Stimulated activated CD8-positive, alpha-beta memory T cell treated with anti-CD3 and anti-CD28 coated beads, Interleukin-4, amount 100 ng/mL, for 4 hours (primary cell): ENCODE measurements at places on chromosomes 2 and 18.

DNA sequence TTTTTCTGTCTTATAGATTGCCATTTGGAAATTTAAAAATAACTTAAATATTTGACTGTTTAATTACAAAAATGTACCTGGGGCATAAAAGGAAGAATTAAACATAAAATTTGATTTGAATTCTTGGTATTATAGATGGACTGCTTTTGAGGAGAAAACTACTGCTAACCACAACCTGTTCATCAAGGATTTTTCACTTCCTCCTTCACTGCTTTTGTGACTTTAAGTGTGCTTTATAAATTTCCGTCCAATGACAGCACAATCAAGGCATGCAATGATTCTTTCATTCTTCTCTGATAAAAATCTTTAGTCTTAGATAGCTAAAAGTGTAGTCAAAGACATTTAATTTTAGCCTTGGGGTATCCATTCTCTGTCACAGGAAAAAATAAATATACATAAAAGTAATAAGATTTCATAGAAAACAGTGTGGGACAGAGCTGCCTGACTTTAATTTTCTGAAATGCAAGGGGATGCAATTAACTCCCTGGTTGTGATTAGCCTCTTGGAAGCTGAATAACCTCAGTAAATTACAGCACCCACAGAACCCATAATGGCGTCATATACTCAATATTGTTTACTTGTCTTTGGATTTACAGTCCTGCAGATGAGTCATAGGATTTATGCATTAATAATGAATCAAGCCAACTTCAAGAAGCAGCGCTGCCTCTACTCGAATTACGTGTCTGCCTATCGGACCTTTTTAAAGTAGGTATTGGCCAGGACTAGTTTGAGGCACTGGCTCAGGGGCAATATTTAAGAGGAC is 587.9 kb downstream of the NRXN1 start:
- DNase-seq = no peak

DNA sequence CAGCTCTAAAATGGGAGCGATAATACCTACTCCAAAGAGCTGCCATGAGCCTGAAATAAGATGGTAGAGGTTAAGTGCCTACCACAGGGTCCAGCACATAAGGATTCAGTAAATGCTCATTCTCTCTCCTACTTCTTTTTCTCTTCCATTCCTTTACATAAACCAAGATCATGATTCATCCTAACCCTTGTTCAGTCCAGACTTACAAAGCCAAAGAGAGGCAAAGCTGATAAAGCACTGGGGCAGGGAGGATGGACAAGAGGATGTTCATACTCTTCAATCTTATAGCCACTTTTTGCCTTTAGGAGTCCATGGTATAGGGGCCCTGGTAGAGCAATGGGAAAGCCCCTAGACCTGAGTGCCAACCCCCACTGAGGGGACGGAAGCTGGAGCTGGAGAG is 75.6 kb upstream of the PKDCC start:
- DNase-seq = no peak

DNA sequence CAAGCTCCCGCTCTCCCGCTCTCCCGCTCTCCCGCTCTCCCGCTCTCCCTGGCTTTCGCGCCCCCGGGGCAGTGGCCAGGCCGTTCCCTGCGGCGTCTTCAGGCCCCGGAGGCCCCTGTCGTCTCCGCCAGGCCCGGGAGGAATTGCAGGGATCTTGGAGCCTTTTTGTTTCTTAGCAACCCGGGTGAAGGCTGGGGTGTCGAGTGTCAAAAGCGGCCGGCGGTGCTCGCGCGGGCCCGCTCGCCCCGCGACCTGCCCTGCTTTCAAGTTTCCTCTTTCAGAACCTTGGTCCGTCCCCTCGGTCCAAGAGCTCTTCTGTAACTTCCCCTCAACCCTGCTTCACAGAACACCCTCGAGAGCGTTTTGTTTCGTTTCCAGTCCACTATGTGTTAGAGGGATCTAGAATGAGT is 1.4 kb downstream of the RNF138 start:
- no peak for DNase-seq

GRCh38 chr2:133953524-133953923 is 300.3 kb upstream of the MGAT5 start:
- DNase-seq = no peak

- no peak for DNase-seq
Observed at GRCh38 chr2:221529943-221530652, 42.0 kb downstream of the EPHA4 start.

DNA sequence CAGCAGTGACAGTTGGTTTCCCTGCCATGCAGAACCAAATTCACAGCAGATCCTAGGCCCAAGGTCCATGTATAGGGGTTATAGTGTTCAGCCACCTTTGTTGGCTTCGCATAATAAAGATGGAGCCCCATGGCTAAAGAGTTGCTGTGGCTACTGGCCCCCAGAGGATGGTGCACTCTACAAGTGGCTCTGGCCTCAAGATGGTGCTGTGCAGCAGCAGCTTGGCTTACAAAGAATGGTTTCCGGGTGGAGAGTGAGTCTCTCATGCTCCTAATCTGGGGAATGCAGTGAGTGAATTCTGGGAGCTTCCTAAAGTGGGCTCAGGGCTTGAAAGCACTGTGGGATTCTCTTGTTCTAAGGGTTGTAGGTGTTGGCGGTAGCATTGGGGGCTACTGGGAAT is 1199.7 kb downstream of the CNTNAP5 start:
- no peak for DNase-seq

DNA sequence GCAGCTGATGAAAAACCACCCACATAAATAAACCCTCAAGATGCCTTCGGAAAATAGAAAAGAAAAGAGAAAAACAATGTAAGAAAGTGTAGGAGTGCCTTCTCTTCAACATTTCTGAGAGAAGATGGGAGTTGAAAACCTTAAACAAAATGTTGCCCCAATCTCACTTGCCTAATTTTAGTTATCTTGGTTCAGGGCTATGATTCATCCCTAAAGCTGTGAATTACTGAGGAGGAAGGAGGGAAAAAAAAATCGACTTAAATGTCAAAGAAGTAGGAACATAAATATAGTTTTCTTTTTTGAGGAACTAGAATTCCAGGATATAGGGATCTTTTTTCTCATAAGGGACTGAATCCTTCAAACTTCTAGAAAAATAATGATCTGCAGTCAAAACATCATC is 360.3 kb downstream of the TGIF1 start:
- DNase-seq = no peak

DNA sequence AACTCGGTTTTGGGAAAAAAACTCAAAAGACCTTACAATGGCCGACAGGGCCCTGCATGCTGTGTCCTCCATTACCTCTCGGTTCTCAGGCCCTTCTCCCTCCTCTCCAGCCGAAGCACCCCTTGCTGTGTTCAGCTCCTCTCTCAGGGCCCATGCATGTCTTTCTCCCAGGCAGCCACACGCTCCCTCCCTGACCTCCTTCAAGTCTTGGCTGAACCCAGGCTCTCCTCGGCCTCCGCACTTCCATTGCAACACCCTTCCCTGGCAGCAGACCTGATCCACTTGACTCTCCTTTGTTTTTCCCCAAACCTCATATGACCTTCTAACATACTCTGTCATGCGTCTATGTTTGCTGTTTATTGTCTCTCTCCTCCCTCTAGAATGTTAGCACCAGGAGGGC is 114.0 kb downstream of the CYP26B1 start:
- DNase-seq = no peak

- no peak for DNase-seq
Observed at GRCh38 chr18:46155641-46156051, 51.5 kb downstream of the HAUS1 start.

DNA sequence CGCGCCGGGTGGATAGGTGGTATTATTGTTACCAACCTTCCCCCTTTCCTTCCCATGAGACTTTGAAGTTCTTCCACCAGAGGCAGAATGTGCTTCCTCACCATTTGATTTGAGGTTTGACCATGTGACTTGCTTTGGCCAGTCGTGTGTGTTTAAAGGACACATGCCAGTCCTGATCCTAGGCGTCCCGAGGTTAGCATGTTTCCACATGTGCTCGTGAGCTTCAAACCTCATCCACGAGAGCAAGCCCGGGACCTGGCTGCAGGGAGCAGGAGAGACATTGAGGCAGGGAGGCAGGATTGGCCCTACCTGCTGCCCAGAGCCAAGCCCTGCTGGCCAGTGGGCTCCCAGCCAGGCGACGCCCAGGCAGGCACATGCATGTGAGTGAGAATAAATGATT is 27.4 kb upstream of the EDAR start:
- no peak for DNase-seq

DNA sequence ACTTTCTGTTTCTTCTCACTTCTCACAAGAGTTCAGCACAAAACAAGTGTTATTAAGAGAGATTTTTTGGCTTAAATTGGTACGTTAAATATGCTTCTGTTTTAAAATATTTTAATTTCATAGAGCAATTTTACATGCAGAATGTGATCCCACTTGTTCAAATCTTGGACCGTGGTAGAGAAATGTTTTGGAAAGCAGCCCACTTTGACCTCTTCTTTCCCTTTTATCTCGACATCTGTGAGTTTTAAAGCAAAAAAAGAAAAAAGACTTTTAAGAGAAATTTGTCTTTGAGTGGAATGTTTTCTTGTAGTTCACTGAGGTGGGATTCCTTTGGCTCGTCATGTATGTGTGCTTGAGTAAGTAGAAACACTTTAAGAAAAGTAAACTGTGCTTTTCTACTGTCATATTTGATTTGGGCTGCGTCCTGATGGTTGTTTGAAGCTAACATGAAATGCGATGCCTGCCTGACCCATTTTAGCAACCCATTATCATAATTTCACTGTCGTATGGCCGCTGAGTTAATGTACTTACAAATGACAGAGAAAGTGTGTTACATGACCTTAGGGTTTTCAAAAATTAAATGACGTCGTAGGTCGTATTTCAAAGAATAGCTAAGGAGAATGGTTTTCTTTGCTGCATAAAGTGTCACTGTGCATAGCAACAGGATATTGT is 54.5 kb downstream of the TSHZ1 start:
- no peak for DNase-seq

DNA sequence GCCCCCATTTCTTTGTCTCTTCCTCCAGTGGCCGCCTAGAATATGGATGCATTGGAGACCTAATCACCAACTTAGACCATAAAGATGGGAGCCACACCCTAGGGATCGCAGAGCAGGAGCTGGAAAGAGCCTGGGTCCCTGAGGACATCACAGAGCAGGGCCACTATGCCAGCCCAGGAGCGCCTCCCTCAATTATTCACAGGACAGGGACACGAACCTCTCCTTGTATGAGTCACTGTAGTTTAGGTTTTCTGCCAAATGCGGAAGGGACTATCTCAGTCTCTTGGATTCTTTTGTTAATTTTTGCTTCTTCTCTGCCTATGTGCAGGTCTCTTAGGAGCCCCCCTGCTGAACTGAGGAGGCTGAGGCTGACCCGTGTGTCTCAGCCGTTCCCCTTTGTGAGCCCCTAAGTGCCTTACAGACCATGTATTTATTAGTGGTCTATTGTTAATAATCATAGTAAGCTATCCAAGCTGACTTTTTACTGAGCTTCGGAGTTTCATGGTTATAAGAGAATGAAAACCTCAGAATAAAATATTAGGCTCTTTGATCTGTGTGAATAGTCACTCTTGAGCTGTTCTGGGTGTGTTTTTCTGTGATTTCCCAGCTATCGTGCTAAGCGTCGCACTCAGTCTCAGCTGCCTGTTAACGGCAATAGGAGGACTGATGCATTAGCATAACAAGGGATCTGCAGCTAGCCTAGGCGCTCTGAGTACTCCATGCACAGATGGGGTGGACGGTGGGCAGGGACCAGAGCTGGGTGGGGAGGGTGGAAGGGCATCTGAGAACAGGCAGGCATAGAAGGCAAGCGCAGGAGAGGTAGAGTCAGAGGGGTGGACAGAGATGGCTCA is 12.7 kb upstream of the PTPN4 start:
- no peak for DNase-seq

DNA sequence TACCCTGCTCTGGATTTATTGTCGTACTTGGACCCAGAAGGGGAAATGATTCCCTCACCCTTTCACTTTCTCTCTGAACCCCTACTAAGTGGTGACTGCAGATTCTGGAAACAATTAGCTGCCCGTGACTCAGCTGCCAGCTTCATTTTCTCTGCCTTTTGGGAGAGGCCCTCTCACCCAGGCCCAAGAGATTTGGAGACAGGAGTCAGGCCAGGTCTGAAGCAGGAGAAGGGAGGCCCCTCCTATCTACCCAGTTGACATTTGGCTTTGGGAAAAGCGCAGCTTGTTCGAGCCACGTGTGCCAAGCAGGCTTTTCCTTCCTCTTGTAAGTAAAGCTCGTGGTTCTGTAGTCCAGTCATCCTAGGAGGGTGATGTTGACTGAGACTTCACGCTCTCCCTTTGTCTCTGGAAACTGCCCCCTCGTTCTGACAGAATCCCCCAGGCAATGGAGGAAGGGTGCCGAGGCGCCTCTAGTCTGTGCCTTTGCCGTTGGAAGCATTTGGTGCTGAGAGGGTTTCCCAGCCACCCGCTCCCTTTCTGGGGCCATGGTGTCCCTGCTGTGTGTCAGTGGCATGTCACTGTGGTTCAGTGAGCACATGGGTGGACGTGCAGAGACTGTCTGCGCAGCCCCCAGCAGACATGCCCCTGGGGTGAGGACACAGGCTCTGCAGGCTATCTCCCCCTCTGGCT is 8.6 kb downstream of the OXER1 start:
- no peak for DNase-seq

DNA sequence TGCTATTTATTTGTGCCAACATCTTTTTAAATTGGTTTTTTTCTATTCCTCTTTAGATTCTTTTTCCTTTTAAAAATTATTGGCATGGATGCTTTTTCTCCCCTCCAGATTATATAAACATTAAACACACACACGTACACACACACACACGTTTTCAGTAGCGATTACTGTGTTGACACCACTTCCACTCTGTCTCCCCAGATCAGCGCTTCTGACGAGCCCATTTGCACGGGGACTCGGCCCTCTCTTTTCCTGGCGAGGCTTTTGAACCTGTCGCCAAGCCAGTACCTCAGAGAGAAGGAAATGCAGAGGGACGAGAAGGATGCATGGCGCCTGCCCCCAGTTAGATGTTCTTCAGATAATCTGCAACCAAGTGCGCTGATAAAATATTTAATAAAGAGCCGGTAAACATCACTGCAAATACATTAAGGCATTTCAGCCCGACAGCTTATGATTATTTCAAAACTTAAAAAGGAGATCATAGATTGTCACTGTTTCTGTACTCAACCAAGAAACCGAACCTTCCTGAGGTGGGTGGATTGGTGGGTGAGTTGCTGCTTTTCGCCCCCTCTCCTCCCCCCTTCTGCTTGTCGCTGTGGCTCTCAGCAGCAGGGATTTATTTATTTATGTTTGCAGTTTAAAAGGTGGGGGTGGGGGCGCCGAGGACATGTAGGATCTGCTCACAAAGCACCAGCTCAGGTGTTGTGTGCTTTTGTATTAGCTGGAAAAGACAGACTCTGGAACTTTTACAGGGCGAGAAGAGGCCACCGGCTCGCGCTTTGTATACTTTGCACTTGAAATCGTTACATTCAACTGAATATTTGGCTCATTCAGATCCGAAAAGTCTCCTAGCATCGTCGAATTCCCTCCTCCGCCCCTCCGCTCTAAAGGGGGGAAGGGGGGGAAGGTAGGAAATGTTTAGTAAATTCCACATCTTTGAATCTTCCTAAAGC is 787 bp upstream of the TBR1 start:
- no peak for DNase-seq

- no peak for DNase-seq
Observed at GRCh38 chr2:68812251-68812650, 58.9 kb downstream of the BMP10 start.

GRCh38 chr2:241218131-241219029 is 29.9 kb downstream of the ANO7 start:
- DNase-seq = no peak
